GM10248 (cell line): ENCODE measurements at places on chromosomes 6 and 20.

DNA sequence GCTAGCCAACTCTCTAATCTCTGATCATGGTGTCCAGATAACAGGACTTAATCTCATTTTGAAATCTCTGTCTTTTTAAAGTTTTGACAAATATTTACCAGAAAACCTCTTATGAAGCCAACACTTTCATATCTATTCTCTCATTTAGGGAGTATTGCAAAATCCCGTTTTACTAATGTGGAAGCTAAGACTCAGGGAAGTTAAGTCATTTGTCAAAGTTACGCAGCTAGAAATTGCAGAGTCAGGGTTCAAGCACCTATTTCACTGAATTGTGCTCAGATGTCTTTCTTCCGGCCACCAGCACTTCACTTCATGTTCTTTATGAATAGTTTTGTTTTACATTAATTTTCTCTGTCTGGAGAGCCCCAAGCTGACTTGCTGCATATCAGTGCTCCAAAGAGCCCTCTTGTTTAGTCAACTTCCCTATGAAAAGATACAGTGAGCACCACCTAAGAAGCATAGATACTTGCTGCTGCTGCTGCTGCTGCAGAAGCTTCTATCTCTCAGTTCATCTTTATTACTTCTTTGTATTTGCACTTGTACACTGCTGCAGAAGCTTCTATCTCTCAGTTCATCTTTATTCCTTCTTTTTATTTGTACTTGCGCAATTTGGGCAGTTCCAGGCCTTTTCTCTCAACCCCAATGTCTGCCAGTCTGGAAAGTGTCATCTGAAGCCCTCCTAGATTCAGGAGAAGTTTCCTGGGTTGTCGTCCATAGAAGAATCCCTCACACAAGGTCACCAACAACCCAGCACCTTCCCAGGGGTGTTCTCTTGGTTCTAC is 329.7 kb downstream of the MAFB start:
- DNase-seq: no peak

DNA sequence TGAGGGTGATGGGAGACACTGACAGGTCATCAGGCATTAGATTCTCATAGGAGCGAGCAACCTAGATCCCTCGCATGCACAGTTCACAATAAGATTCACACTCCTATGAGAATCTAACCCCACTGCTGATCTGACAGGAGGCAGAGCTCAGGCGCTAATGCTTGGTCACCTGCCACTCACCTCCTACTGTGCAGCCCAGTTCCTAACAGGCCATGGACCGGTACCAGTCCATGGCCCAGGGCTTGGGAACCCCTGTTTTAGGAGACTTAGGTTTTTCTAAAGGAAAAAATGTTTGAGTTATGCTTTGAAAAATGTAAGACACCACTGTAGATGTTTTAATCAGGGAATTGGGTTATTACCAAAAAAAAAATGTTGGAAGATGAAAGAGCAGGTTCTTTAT is 6.7 kb downstream of the HLA-E start:
- DNase-seq: no peak

DNA sequence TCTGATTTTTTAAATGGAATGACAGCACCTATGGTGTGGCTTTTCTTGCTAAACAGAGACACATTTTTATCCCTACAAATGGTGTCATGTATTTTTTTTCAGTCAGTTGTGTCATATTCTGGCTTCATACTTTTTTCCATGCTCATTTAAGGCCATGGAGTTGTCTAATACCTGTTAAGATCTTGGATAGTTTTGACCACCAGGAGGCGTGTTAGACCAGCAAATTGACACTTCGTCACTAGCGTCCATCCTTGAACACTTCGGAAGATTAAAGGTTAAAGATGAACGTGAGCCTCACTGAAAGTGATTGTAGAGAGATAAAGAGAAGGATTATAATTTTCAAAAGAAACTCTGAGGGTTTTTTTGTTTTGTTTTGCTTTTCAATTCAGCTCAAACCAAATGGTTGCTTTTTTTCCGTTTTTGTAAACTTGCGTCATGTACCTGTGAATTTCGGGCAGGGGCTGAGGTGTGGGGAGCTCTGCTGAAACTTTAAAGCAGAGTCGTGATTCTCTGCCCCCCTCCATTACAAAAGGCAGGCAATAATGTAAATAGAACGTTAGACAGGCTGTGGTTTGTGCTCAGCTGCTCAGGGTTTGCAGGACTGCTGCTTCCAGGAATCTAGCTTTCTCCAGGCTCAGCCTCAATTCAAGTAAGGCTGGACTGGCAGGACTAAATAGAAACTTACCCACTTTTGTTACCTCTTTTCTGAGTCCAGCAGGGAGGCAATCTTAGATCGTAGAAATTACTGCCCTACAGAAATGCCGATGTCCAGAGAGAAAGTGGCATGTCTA is 245.1 kb downstream of the FOXA2 start:
- peak; percentile 37 for DNase-seq

DNA sequence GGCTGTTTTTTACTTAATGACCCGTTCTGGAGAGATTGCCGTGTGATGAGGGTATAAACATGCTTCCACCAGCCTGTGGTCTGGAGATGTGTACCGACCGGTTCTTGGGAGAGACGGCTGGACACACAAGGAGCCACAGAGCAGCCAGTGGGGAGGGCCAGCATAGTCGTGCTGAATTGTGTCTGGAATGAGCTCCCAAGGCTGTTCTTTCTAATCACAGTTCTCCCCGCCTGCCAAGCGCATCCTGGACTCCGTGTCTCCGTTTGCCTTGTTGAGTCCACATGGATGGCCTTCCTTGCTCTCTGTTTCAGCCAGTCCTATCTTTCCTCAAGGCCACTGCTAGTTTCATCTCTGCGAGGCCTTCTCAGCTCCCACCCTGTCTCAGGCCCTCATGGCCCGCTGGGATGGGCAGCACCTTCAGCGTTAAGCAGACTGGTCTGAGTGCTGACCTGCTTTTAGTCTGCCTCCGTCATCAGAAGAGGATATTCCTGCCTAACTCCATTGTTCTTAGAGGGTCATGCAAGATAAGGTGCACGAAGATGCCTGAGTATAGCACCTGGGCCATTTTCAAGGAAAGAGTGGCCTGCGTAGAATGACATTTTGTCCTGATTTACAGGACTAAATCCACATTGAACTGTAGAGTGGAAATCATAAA is 20.6 kb downstream of the MANBAL start:
- DNase-seq: no peak

DNA sequence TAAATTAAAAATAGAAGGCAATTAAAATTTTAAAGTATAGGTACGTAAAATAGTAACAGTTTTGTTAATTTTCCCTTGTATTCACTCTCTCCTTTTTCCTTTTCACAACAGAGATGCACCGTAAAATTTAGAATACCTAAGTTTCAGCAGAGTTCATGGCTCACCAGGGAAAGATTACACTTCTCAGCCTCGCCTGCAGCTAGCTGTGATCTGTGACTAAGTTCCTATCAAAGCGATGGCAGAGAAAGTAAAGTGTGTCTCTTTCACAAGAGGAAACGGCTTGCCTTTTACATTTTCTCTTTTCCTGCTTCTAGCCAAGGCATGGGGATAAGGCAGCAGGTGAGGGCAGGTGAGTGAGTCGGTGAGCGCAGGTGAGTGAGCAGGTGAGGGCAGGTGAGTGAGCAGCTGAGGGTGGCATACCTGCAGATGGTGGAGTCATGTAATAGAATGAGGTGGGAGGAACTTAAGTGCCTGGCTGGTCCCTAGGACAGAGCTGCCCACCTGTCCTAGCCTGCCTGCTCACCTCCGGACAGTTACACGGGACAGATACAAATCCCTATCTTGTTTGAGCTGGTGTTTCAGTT is 30.9 kb downstream of the ZFP64 start:
- DNase-seq: no peak

DNA sequence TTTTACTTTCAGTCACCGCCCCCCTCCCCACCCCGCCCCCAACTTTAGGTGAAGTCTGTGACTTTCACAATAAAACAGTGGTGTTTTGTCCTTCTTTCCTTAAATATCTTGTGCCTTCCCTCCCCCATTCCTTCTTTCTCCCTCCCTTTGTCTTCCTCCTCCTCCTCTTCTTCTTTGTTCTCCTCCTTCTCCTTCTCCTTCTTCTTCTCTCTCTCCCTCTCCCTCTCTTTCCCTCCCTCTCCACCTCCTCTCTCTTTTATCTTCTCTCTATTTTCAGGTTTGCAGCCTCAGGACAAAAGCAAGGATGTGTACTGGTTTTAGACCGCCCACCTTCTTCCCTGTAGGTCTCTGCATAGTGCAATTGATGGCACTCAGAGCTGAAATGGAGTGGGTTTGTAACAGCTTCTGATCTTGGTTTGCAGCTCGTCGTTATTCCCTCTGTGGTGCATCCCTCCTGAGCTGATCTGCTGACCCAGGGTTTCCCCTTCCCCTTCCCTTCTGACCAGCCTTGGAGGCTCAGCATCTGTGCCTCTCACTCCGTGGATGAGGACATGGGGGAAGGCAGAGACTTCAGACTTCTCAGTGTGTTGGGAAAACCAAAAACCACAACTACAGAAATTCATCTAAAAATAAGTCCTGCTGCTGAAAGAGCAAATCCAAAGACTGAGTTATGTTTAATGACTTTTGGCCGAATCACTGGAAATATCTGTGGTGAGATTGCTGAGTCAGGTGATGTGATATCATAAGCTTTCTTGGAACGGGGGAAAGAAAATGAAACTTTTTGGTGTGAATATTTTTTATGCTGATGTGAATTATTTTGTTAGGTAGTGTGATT is 6.9 kb downstream of the VGLL2 start:
- no peak for DNase-seq

DNA sequence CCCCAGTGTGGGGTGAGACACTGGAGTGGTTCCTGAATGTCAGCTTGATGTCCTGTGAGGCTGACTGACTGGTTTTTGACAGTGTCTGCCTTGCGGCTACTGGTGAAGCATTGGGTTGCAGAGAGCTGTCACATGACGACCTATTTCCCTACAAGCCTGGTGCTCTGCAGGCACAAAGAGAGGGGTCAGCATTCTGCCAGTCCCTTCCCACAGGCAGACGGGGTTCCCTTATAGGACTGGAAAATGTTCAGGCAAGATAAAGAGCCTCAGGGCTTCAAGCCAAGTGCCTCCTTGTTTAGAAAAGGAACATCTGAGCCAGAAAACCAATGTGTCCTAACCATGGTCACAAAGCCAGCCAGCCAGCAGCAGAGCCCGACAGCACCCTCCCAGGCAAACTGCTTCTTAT is 11.0 kb downstream of the LY86 start:
- DNase-seq: no peak

DNA sequence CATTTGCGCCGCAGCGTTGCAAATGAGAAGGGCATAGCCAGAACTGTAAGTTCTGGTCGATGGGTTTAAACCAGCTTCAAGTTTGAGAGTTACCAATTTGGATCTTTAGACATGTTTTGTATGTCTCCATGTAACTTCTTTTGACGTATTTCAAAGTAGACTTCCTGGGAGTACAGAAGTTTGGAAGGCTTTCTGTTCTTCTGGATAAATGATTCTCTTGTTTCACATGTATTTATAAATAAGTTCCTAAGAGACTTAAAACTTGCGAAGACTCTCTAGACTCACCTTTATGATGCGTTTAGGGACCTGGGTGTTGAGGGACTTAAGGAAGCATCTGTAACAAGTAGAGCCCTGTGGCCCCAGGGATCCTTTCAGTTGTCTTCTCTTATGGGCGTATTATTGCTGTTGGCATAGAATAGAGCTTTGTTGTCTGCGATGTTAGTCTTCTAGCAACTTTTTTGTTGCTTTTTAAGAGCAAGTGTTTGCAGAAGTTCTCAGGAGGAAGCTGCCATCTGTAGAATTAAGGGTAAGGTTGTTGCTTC is 1.3 kb downstream of the CDYL start:
- DNase-seq: no peak

- DNase-seq: no peak
Measured at GRCh38 chr20:51095633-51096521, 73.0 kb upstream of the KCNG1 start.

DNA sequence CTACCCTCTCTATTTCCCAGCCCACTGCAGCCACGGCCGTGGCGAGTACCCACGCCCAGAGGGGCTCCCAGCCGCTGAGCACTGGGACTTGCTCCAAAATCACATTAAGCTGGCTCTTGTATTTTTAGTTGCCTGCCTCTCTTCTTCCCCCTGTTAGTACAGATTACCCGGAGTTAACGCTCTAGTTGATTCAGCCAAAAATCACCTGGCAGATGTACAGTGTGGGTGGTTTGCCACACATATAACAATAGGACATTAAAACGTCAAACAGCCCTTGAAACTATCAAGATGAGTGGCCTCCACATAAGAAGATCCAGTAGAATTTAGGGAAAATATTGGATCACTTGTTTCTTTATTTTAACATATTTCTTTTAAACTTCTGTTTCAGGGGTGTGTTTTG is 268.8 kb upstream of the PRDM1 start:
- no peak for DNase-seq

DNA sequence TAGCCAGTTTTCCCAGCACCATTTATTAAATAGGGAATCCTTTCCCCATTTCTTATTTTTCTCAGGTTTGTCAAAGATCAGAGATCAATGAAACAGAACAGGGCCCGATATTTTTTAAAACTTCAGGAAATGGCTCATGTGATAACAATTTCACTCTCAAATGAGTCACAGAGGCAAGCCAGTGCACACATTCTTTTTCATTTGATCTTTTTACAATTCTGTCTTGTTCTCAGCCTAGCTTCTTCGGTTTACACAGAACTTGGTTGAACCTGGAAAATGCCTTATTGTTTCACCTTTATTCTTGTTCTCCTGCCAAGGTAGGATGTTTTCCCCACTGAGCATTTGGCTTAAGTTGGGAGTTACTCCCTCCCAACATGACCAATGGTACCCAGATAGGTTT is 258.9 kb downstream of the COL12A1 start:
- DNase-seq: no peak

- no peak for DNase-seq
Measured at GRCh38 chr20:46970937-46971630, 76.4 kb downstream of the EYA2 start.

GRCh38 chr6:156890627-156891314 is 113.6 kb downstream of the ARID1B start:
- DNase-seq: no peak

DNA sequence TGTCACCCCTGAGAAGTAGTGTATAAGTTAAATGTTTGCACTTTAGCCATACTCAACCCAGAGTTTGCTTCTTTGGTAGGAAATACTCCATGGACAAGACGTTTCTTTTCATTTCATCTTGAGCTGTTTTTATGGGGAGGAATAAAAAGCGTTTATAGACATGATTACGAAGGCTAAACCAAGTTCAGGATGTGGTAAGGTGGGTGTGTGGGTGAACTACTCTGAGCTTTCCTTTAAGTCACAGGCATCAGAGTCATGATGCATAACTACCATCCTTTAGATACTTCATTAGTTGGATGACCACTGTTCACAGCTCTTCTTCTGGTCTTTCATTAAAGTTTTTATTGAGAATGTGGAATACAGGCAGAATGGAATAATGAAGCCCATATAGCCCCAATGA is 48.9 kb downstream of the EBF4 start:
- no peak for DNase-seq

- no peak for DNase-seq
Measured at GRCh38 chr6:16727996-16728395, 33.3 kb downstream of the ATXN1 start.

DNA sequence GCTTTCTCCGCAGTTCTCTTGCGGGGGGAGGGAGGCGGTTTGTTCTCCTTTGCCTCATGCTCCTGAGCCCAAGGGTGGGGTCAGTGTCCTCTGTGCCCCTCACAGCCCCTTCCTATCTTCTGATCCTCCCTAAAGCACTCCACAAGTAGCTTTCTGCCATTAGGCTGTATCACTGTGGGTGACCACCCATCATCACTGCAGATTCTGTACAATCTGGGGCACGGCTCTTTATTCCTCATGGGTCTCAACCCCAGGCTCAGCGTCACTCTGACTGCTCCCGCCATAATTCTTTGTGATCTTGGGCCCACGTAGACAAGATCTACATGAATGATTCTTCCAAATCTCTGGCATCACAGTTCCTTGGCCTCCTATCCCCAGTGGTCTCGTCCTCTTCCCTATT is 10.5 kb downstream of the NCR2 start:
- DNase-seq: no peak

GRCh38 chr6:170572704-170573466 is 11.6 kb downstream of the PDCD2 start:
- DNase-seq: no peak
